Neural crest cell (in vitro differentiated cells): ENCODE measurements at places on chromosomes 13 and 19. TPM values are rescaled to one million over a fixed set of nuclear protein-coding genes. Genes with fewer than 3 reads are reported as not detected.

The ARHGEF7 gene
- total RNA-seq, result 77.3 and 85.3 TPM in 2 replicates

The GPR183 gene
- total RNA-seq, result not detected in 2 replicates

The GNG7 gene
- 13.9 and 15.1 TPM in 2 replicates for total RNA-seq

The RNF113B gene
- not detected in 2 replicates for total RNA-seq

The DENND1C gene
- total RNA-seq, result not detected in 2 replicates

The DAND5 gene
- not detected in 2 replicates for total RNA-seq

The ZFP36 gene
- total RNA-seq, result 4.0 TPM in 2 replicates

The COL4A1 gene
- total RNA-seq, result 65.5 and 67.9 TPM in 2 replicates

DNA sequence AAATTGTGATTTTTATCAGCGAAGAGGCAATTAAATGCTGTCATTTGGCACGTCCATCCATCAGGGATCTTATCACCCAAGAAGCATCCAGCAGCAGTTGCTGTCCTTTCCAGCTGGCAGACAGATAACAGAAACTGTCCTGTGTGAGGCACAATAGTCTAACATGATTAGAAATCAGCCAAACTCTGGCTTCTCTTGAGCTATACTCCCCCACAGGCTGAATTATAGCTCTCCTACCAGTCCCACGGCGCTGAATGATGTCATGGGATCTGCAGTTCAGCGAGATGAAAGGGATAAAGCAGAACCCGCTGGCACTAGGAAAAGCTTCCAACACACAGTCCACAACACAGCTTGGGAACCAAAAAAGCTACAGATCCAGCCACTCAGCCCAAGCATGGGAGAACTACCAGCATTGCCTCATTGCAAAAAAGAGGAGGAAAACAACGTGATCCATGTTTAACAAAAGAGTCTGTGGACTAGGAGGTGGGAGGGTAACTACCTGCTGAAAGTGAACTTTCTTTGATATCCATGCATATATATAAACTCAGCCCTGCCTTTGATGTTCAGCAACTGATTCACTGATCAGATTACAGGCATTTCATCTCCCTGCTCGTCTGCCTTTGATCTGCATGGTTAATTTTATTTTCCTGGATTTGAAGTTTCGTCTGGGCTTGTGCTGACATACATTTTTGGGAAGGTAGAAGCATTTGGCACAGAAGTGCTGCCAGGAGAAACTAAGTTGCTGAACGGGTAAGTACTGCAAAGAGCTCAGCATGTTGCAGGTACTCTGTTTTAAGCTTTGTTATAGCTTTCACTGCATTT lies at the start of gene TNFRSF19:
Gene TNFRSF19 (plus strand): TSS at position 314 of the 822 bp plus-strand sequence. CDS start 19,772 bp downstream, outside the sequence.
- DNase-seq, result peak; percentile 57

DNA sequence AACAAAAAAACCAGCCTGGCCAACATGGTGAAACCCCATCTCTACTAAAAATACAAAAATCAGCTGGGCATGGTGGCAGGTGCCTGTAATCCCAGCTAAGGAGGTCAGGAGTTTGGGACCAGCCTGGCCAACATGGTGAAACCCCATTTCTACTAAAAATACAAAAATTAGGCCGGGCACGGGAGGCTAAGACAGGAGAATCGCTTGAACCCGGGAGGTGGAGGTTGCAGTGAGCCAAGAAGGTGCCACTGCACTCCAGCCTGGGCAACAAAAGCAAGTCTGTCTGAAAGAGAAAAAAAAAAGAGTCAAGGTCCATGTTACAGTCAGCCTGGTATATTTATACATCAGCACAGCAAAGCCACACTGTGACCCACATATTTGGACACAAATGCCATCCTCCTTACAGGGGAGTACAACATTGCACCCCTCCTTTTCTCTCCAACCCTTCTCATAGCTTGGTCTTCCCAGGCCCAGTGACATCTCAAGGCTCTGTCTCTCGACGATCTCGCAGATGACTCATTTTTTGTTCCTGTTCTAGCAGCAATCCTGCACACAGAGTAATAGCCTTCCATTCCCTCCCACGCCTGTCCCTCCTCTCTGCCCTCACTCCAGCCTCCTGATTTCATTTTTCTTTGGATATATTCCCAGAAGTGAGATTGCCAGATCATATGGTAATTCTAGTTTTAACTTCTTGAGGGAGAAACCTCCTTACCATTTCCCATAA lies 21.0 kb upstream of the DPP9 start:
- no peak for DNase-seq

DNA sequence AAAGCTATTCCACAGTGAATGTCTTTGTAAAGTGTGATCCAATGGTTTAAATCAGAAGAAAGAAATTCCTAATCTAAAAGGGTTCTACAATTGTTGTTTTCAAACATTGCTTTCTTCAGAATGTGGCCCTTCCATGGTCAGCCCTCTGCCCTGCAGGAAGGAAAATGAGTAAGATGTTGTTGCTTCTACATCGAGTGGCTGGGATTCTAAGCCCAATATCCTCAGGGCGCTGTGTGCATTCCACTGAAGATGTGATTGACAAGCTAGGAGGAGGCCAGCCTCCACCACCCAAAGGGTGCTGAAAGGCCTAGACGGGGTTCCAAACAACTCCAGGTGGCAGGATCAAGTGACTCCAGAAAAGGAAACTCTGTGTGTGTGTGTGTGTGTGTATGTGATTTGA lies 316.9 kb upstream of the TSHZ3 start:
- DNase-seq, result no peak

GRCh38 chr13:112879283-112879833 lies 89.7 kb upstream of the MCF2L start:
- DNase-seq, result no peak

DNA sequence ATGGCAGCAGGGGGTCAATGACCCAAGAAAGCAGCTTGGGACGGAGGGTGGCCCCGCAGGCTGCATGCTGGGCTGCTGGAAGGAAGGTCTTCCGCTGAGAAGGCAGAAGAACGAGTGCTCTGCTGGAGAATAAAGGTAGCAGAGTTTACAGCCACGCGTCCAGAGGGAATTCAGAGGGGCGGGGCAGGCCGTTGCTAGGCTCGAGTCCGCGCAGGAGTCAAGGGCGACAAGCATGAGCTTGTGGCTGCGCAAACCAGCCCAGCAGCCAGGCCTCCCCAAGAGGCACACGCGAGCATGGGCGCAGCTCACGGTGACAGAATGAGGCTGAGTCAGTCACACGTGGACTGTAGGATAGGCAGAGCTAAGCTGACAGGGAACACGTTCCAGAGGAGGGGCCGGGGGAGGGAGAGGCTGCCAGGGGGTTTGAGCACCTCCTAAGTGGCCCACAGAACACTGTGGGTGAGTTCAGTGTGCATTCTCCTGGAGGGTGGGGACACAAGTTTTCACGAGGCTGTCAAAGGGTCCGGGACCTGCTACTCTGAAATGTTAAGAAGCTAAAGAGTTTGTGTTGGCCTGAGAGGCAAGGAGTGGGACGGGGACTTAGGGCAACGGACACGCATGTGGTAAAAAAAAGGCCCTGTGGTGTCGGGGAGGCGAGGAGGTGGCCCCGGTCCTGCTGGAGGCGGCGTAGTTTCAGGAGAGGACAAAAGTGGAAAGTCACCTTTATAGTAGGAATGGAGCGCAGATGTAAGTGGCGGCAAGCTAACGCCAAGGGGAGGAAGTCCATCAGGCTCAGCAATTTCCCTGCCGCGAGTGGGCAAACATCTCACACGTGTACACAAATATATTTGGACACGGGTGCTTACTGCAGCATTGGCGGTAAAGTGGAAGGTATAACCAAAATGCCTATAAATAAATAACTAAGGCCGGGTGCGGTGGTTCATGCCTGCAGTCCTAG lies 17.7 kb downstream of the RFX2 start:
- peak; percentile 57 for DNase-seq

- DNase-seq, result no peak
Observed at GRCh38 chr13:71695662-71696061, 171.3 kb downstream of the DACH1 start.

- DNase-seq, result no peak
Observed at GRCh38 chr19:55384131-55384919, at the start of gene TMEM238. Gene TMEM238, minus strand, starts transcription at chr19:55384292. Its CDS starts 33 bp downstream, at chr19:55384259.

DNA sequence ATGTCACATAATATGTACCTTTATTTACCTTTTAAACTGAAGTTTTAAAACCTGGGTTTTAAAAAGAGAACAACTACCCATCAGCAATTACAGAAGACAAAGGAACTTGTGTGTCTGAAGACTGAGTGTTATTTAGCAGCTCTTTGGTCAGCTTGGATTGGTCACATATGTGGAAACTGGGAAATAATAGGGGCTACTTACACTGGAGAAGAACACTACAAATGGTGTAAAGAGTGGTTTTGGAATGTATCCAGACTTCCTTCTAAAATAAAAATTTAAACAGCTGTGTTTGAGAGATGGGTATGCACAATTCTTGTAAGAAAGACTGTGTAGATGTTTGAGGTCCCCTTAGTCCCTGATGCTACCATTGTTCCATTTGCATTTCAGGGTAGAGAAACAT lies 13.3 kb downstream of the TNFRSF19 start:
- DNase-seq, result no peak

GRCh38 chr13:48923376-48923775 lies 52.3 kb upstream of the FNDC3A start:
- no peak for DNase-seq

GRCh38 chr13:103866048-103866447 lies 799.8 kb upstream of the SLC10A2 start:
- DNase-seq, result no peak

DNA sequence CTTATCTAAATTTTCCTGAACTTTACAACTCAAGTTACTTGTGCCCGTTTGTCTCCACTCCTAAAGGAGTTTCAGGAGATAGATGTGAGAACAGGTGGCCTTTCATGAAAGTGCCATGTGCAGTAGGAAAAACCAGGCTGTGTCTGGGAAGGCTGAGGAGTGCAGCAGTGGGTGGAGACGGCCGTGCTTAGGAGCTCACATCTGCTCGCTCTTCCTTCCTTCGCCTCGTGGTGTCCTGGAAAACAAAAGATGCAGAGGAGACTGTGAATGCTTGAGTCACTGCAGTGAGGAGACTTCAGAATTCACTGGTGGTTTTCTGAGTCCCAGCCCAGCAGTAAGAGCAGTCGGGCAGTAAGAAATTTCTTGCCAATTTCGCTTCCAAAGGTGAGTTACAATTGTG lies 138.4 kb upstream of the RNF113B start:
- DNase-seq, result no peak

DNA sequence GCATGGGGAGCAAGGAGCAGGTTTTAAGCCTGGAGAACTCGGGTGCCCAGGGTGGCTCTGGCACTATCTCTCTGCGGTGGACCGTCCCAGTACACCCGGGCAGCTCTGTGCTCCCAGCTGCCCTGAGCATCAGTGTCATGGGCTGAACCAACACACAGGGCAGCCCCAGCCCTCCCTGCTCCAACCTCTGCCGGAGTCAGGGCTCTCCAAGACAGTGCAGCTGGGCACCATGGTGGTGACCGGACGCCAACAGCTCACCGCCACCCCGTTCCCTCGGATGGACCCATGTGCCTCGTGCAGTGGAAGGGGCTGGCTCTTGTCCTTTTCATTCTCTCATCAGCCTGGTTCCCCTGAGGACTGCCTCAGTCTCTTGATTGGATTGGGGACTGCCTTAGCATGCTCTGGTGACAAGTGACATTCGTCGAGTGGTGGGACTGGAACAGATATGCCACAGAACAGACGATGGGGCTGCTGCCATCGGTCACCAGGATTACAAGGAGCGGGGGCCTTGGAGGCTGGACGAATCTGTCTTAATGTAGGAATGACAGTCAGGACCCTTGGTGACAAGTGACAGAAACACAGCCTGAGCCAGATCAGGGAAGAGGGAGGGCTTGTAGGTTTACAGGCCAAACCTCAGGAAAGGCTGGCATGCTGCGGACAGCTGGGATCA lies 25.7 kb upstream of the VSTM2B start:
- DNase-seq, result no peak

DNA sequence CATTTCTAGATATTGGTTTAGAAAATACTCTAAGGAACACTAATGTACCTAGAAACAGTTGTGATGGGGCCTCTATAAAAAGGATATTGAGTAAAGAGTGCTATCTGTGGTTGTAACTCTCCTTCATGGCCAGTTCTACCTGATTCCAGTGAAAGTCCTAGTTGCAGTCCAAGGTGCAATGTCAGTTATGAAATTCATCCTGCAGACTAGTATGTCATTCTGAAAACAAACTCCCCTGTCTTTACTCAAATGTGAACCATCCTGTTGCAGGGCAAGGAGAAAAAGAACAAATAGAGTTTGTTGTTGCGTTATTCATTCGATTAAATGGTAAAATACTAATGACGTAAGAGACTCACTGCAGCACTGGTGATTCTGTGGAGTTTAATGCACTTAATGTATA lies 18.3 kb upstream of the N4BP2L1 start:
- DNase-seq, result no peak

- DNase-seq, result no peak
Observed at GRCh38 chr19:4602173-4602788, 37.0 kb upstream of the TNFAIP8L1 start.

GRCh38 chr19:38699647-38700349 lies 44.5 kb downstream of the CAPN12 start:
- DNase-seq, result no peak

DNA sequence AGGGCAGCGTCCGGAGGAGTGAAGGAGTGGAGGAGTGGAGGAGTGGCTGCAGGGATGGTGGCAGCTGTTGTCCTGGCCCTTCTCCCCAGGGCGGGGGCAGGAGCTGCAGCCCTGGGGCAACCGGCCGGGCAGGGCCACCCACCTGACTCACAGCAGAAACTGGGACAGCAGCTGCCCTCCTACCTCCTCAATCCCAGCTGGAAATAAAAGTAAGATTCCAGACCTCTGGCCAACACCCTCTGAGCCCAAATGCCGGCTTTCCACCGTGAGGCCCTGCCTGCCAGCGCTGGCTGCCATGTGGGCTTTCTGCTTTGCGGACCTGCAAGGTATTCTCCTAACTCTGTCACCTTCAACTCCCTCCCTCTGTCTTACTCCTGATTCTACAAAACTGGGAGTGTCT lies 3.3 kb upstream of the CLPP start:
- DNase-seq, result no peak

DNA sequence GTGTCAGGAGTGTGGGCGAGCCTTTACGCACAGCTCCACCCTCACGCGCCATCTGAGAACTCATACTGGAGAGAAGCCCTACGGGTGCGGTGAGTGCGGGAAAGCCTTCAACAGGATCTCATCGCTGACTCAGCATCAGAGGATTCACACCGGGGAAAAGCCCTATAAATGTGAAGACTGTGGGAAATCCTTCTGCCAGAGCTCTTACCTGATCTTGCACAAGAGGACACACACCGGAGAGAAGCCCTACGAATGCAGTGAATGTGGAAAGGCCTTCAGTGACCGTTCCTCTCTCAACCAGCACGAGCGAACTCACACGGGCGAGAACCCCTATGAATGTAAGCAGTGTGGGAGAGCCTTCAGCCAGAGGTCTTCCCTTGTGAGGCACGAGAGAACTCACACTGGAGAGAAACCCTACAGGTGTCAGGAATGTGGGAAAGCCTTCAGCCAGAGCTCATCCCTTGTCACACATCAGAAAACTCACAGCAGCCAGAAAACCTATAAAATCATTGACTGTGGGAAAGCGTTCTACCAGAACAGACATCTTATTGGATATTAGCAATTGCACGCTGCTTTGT lies 6.9 kb upstream of the ZNF555 start:
- no peak for DNase-seq

DNA sequence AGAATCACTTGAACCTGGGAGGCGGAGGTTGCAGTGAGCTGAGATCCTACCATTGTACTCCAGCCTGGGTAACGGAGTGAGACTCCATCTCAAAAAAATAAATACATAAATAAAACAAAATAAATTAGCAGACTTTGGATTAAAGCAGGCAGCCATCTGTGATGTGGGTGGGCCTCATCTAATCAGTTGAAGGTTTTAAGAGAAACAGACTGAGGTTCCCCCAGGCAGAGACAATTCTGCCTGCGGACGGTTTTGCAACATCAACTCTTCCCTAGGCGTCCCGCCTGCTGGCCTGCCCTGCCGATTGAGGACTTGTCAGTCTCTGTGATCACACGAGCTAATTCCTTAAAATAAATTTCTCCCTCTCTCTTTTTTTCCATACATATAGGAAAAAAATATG lies 23.7 kb downstream of the ATCAY start:
- no peak for DNase-seq
